ENCODE measurements at places on chromosomes 2 and 18.

DNA sequence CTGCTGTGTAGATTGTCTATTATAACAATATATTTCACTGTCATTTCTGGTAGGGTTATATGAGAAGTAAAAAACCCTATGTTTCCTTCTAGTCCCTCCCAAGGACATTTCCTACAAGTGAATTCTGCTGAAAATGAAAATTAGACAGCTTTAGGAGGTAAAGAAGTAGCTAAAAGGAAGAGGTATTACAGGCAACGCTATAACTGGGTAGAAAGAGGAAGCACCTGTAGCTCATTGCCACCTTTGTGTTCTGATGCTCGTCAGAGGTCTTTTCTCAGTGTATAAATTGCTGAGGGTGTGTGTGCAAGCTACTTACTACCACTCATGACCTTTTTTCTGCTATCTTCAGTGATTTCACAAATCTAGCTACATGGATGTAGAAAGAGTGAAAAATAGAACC, 1.4 kb downstream of the DNAJC10 start:
- H3K27me3 ChIP-seq = peaks cover 7% of the 10 kb centered on the region
- H3K4me3 ChIP-seq = no peak overlapping the region
- peaks cover 3% of the 10 kb centered on the region for H3K36me3 ChIP-seq
- DNase-seq = no peak
- H3K4me1 ChIP-seq = peaks cover 11% of the 10 kb centered on the region

GRCh38 chr2:122486705-122487415, 731.4 kb downstream of the TSN start:
- no peaks in the 10 kb centered on the region for H3K36me3 ChIP-seq
- no peaks in the 10 kb centered on the region for H3K4me1 ChIP-seq
- DNase-seq = no peak
- no peak overlapping the region for H3K4me3 ChIP-seq
- H3K27ac ChIP-seq = no peak overlapping the region

DNA sequence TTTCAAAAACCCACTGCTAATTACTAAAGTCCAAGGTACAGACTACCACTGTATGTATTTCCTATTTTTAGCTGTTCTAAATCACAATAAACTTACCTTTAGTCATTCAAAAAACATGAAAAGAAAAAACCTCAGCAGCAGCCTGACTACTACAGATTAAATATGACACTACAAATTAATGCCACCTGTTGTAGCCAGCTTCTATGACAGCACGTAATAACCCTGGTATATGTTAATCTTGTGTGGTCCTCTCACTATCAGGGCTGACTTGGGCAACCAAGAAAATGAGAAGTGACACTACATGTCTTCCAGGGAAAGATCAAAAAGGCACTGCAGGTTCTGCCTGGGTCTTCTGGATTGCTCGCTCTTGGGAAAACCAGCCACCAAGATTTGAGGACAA, 90.6 kb upstream of the FAM124B start:
- H3K36me3 ChIP-seq = peaks cover 62% of the 10 kb centered on the region
- H3K4me1 ChIP-seq = peaks cover 16% of the 10 kb centered on the region
- no peak for DNase-seq
- no peak overlapping the region for H3K27ac ChIP-seq
- no peaks in the 10 kb centered on the region for H3K27me3 ChIP-seq
- H3K4me3 ChIP-seq = no peak overlapping the region

GRCh38 chr2:47695800-47696477, 87.0 kb upstream of the MSH6 start:
- H3K27ac ChIP-seq = no peak overlapping the region
- DNase-seq = no peak
- H3K27me3 ChIP-seq = peaks cover 15% of the 10 kb centered on the region
- H3K4me3 ChIP-seq = no peak overlapping the region
- H3K36me3 ChIP-seq = no peaks in the 10 kb centered on the region

GRCh38 chr2:164897469-164898260, 56.0 kb upstream of the COBLL1 start:
- H3K27ac ChIP-seq = no peak overlapping the region
- peaks cover 12% of the 10 kb centered on the region for H3K27me3 ChIP-seq
- no peak for DNase-seq
- no peaks in the 10 kb centered on the region for H3K36me3 ChIP-seq
- no peak overlapping the region for H3K4me3 ChIP-seq

DNA sequence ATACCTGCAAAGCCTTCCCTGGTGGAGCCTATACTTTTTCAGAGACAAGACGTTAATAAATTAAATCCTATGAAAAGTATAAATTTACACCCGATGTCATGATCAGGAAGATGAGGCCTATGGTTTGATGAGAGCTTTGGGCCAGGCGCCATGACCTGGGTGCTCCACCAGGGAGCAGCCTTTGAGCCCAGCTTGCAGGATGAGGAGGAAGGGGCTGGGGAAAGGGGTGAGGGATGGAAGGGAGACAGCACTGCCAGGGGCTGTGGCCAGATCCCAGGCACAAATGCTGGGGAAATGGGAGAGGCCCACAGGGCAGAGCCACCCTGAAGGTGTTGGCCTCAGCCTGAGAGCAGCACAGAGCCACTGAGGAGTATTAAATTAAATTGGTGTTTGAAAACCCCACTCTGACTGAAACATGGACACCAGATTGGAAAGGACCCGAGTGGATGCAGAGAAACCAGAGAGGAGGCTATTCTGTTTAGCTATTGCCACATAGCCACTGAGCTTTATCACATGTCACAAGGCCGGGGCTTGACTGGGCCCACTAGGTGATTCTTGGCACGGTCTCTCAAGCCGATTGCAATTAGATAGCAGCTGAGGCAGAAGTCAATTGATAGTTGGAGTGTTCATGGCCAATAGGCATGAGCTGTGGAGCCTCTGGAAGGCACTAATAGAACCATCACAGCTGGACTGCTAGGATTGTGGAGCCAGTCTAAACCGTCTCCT, 9.6 kb upstream of the FAHD2A start:
- no peak overlapping the region for H3K27ac ChIP-seq
- H3K4me1 ChIP-seq = no peaks in the 10 kb centered on the region
- H3K36me3 ChIP-seq = no peaks in the 10 kb centered on the region
- no peak overlapping the region for H3K4me3 ChIP-seq
- no peaks in the 10 kb centered on the region for H3K27me3 ChIP-seq

- DNase-seq = no peak
- no peak overlapping the region for H3K27ac ChIP-seq
- peaks cover 23% of the 10 kb centered on the region for H3K27me3 ChIP-seq
- H3K4me3 ChIP-seq = no peak overlapping the region
Observed at GRCh38 chr18:48493434-48494230, 45.2 kb upstream of the CTIF start.
